ENCODE measurements at places on chromosomes 5 and 9.

- DNase-seq = no peak
Measured at GRCh38 chr5:179345183-179345432, 153 bp downstream of the ADAMTS2 start.

DNA sequence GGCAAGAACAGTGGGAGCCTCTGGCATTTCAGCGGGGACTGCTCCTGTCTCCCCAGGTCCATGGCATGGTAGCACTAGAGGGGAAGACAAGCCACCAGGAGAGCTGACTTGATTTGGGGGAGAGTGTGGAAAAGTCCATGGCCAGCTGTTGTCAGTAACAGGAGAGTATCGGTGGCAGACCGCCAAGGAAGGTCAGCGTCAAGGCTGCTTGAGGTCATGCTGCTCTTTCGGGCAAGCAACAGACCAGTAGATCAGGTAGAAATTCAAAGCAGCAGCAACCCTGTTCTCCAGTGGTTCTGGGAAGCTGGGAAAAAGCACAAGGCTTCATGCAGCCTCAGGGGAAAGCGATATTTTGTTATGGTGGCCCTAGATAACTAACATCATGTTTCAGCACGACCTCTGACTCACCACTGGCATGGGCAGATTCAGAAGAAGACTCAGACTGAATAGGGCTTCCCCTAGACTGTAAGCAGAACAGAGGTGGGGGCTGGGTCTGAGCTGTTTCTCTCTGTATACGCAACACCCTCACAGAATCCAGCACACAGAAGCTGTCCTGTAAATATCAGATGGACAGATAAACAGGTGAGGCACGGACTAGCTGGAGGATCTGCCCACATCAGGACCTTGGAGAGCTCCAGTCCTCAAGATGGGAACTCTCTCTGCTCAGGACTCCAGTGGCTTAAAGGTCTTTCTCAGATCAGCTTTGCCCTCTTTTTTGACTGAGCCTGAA, 35.2 kb upstream of the PLEKHG4B start:
- no peak for DNase-seq

GRCh38 chr9:83451308-83451707, 86.9 kb downstream of the FRMD3 start:
- no peak for DNase-seq

GRCh38 chr9:23820451-23821374, 5.3 kb downstream of the ELAVL2 start:
- no peak for DNase-seq

GRCh38 chr9:9284201-9284600, 1328.6 kb downstream of the PTPRD start:
- DNase-seq = no peak

DNA sequence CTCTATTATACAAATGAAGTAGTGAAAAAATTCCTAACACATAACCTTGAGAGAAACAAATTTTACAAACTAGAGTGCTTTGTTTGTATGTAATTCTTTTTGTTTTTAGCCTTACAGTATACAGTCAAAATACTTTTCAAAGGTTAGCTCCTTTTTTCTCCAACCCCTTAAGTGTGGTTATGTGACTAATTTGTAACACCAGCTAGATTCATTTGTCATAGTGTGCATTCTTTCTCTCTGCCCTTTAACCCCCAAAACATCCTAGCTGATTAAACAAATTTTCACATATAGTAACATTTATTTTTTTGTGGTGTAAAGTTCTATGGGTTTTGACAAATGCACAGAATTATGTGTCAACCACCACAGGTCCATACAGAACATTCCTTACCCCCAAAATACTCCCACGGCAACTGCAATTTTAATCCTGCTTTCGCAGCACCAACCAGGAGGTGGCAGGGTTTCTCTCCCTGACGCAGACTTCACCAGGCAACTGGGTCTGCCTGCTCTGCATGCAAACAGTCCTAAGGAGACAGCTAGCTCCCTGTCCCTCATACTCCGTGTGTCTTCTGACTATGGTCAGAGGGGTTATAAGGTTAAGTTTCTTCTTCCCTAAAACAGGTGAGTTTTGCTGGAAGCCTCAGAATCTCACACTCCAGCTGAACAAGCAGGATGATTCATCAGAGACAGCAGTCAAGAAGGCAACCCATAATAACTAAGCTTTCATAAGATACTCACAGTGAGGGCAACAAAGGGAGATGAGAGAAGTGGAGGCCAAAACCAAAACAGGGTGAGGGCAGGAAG, 44.5 kb upstream of the NR5A1 start:
- DNase-seq = no peak

DNA sequence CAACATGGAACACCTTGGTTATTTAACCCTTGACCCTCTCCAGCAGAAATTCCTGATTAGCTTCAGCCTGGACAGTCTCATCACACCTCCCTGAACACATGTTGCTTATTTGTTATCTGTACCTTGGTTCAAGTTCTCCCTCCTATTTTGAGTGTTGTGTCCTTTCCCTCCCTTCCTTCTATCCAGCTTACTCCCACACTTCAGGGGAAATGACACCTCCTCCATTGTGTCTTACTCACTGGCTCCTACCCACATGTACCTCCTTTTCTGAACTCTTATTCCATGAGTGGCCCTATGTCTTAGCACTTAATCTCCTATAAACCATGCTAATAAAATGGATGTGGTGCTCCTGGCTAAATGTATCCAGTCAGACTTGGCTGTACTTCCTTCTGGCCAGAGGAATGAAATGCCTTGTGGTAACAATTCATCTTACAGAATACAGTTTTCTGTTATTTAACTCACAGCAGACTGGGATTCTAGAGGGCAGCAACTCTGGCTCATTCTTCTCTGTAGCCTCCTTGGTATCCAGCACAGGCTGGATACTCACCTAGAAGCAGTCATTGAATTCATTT, 11.2 kb downstream of the LIX1 start:
- DNase-seq = no peak

DNA sequence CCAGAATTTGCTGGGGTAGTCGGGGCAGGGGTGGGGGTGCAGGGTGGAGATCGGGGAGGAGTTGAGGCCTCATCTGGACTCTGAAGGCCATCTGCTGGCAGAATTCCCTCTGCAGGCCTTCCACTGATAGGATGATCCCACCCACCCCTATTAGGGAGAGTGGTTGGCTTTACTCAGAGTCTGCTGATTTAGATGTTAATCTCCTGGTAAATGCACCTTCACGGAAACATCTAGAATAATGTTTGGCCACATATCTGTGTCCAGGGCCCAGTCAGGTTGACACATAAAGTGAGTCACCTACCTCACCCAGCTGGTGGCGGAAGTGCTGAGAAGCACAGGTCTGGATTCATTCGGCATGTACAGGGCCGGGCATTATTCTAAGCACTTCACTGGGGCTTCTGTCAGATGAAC, 50.0 kb downstream of the DAPK1 start:
- no peak for DNase-seq

DNA sequence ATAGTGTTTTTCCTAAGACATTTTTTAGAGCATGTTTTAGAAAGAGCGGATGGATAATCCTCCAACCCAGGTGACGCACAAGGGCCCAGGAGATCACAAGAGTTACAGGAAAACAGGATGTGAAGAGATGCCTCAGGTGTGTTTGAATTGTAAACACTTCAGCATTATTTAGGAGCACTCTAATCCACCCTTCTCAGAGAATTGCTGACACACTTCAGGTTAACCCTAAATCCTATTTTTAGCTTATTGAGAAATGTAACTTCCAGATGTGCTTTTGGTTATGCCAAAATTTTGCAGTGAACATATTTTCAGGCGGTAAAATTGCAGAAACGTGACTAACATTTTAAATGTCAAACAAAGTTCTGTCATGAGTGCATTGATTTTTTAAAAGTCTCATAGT, 755.4 kb upstream of the CTNND2 start:
- DNase-seq = no peak

GRCh38 chr5:160787240-160787639, 64.8 kb downstream of the ATP10B start:
- DNase-seq = no peak

- DNase-seq = no peak
Measured at GRCh38 chr9:78189001-78189400, 46.9 kb upstream of the CEP78 start.

DNA sequence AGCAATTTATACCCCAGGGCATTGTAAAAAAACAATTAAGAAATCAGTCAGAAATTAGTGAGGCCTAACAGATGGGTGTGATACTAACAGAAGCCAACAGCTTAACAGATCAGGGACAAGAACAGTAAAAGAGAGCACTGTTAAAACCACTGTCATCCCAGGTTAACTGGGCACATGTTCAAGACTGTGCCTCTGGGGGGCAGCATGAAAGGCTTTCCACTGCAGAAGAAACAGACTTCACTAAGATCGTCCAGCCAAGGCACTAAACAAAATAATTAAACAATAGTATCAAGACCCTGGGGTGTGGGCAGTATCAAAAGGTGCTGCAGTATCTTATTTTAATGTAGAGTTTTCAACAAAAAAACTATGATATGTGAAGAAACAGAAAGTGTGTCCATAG, 43.5 kb downstream of the FBN2 start:
- no peak for DNase-seq

GRCh38 chr9:114467910-114468309, 37.4 kb downstream of the WHRN start:
- no peak for DNase-seq

- no peak for DNase-seq
Measured at GRCh38 chr9:110967196-110967595, 71.1 kb downstream of the LPAR1 start.

Measured in activated CD8-positive, alpha-beta memory T cell treated with anti-CD3 and anti-CD28 coated beads for 1 hour (primary cell).